ENCODE measurements at places on chromosomes 6 and 20.

GRCh38 chr6:166078294-166078693 lies 89.4 kb downstream of the TBXT start:
- DNase-seq: no peak

DNA sequence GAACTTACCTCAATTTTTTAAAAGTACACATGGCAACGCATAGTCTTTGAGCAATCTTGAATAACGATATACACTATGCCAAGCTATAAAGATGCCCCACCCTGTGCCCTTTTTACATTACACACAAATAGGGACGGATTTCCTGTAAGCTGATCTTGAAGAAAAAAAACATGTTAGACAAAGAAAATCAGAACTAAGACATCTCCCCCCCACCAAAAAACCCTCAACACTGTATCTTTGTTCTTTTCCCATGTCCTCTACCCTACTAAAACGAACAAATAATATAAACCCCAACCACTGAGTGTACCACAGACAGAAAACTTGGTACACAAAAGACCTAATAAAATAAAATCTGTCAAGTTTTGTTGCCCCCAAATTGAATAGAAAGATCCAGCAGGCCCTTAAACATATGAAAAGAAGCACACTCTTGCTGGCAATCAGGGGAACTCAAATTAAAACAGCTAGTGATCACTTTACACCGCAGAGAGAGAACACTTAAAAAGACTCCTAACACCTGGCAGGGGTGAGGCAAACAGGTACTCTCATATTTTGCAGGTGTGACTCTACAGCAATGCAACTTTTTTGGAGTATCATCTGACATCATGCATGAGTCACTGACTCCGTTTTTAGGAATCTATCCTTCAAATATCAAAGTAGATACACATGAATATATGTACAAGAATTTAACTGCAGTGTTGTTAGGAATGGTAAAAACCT lies 29.6 kb downstream of the BACH2 start:
- no peak for DNase-seq

DNA sequence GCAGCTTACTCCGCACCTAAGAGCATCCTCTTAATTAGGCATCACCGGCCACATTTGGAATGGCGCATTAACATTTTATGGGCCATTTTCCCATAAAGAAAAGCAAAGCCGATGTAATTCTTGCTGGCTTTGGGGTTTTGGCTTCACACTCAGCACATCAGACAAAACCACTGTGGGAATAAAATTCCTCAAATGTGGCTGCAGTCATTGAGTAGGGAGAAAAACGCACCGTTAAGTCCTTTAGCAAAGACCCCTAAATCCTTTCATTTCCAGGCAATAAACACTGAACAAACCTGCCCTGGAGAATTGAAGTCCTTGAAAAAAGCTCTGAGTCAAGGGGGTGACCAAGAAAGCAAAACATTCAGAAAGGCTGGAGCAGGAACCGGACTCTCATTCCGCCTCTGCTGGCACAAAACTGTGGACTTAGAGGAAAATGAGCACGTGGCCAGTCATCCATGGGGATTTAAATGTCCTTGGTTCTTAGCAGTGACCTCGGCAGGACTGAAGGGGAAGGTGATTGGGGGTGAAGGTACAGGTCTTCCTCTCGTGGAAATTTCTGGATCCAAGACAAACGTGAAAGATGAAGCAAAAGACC lies 102.9 kb downstream of the CDH4 start:
- no peak for DNase-seq

GRCh38 chr6:56023829-56024228 lies 148.4 kb upstream of the BMP5 start:
- no peak for DNase-seq

- no peak for DNase-seq
These were observed 11.5 kb downstream of the TPD52L2 start for GRCh38 chr20:63876489-63877036.

GRCh38 chr6:32718879-32719278 lies 22.3 kb upstream of the HLA-DQA2 start:
- DNase-seq: no peak

DNA sequence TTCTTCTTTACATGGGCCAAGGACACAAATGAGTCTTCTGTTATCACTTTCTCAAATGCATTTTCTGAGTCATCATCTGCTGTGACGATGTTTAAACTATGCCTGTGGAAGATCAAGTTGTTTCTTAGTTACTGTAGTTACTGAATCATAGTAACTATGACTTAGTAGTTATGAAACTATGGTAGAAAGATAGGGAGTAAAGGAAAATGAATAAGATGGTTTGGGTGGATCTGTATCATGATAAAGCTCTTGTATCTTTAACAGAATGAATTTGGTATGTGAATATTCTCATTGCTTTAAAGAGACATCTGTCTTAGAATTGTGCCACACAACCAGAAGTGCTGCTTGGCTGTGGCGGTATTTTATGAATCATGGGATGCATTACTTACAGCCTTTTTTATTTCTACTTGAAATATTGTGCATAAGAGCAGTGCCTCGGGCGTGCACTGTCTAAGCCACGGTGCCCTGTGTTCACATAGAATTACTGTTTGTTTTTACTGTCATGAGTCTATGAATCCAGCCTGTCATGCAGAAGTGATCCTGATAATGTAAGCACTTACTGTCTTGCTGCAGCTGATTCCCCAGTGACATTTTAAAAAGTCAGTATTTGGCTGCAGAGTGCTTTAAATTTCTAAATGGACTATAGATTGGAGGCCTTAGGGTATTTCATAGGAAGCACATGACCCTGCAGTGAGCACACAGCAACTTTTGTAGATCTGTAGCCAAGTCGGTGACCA lies 215.2 kb downstream of the TMEM242 start:
- no peak for DNase-seq

- DNase-seq: peak; percentile 45
These were observed 8.8 kb downstream of the RAET1L start for GRCh38 chr6:150016324-150017185.

GRCh38 chr20:21322921-21323331 lies 19.8 kb downstream of the XRN2 start:
- no peak for DNase-seq

DNA sequence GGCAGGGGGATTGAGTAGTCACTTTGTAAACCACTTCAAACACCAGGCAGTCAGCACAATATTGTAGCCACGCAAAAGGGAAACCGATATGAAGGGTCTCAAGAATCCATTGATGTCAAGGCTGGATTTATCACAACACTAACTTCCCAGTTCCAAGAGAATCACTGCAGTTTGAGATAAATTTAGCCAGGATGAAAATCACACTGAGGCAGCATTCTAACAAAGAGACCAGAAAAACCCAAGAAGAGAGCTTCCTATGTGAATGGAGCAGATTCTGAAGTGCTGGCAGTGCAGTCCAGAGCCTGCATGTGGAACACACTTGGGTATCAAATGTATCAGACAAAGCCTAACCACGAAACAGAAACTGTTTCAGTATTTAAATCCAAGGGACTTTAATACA lies 84.6 kb downstream of the KIF16B start:
- no peak for DNase-seq

- no peak for DNase-seq
These were observed 75.8 kb upstream of the E2F3 start for GRCh38 chr6:20325641-20326421.

DNA sequence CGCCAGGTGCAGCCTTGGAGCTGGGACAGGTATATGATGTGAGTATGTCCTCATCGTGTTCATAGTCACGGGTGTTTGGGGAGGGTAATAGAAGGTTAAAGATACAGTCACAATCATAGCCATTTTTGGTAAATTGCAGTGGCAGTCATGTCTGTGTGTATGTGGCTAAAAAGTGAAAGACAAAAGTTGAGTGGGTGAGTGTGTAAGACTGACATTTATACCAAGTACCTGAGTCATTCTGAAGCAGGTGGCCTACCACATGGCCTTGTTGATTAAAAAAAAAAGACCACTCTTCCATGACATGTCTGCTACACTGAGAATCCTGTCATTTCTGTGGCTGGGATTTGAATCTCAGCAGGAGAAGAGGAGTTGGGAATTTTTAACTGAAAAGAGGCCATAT lies 181.9 kb downstream of the SCP2D1 start:
- DNase-seq: no peak

- no peak for DNase-seq
These were observed 58.9 kb downstream of the TRERF1 start for GRCh38 chr6:42392833-42393232.

DNA sequence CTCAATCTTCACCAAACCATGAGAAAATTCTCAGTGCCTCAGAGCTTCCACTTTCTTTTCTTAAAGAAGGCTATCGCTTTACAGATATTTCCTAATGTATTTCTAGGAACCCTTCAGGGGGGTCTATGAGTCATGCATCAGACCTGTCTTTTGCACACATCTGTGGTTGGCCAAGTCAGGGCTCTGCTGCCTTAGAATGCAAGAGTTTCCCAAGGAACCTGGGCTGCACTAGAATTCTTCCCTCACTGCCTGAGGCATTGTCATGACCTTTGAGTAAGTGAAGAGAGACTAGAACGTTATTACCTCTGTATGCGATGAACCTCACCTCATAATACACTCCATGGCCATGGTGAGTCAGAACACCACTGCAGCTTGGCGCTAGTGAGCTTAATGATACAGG lies 365.0 kb upstream of the ID4 start:
- DNase-seq: no peak

- no peak for DNase-seq
These were observed 80.4 kb downstream of the ARID1B start for GRCh38 chr6:156857573-156857972.

Data from activated T-cell treated with anti-CD3 and anti-CD28 coated beads for 4 hours (primary cell).